Spinal cord (tissue), 10 donors: ENCODE measurements at places on chromosomes 12 and 14. TPM values are rescaled to one million over a fixed set of nuclear protein-coding genes. Genes with fewer than 3 reads are reported as not detected.

GRCh38 chr14:59919570-59920377 lies at the start of gene LRRC9:
Gene LRRC9, plus strand, starts transcription at chr14:59920144.
- peak within 1 kb of the TSS; percentile 74 for H3K27ac ChIP-seq
- no peaks in the 10 kb centered on the region for H3K36me3 ChIP-seq
- no peaks in the 10 kb centered on the region for H3K4me1 ChIP-seq

DNA sequence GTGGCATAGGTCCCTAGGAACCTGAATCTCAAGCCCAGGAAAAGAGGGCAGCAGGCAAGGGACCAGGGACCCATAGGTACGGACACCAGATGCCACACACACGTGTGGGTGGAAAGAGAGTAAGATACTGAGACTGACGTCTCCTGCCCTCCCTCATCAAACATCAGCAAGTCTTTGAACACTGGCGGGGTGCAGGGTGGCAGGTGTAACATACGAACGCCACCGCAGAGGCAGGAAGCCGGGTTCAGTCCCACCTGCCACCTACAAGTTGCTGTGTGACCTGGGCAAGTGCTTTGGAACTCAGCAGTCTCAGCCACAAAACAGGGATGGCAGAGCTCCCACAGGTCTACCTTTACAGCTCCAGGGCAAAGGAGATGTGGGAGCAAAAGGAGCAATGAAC lies 11.1 kb downstream of the ACTN1 start:
- H3K4me1 ChIP-seq, result peaks cover 38% of the 10 kb centered on the region
- DNase-seq, result no peak
- no peak overlapping the region for H3K4me3 ChIP-seq
- H3K27ac ChIP-seq, result no peak overlapping the region

DNA sequence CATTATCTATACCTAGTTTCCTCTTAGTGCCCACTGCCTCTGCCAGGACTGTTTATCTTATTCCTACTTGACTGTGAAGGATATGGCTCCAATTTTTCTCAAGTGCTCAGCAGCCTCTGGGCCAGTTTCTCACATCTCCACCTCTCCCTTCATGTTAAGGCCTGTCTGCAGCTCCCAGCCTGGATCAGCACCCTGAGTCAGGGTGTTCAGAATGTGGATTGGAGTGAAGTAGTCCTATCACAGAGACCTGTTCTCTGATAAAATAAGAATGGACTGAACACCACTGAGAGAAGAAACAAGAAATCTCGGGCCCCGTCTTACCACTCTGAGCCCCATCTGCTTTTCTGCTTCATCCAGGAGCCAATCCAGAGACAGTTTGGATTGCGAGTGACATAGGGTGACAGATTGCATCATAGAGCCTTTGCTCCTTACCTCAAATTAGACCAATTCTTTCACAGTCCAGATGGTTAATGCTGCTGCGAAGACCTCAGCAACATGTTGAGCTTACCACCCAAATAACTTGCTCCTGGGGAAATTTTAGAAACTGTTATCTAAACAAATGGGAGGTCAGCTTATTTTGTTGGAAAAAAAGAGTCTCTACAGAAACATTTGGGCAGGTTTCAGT lies 473.1 kb downstream of the PDZRN4 start:
- H3K4me1 ChIP-seq, result no peaks in the 10 kb centered on the region
- no peak for DNase-seq
- no peaks in the 10 kb centered on the region for H3K36me3 ChIP-seq
- H3K27ac ChIP-seq, result no peak overlapping the region
- H3K4me3 ChIP-seq, result no peak overlapping the region

GRCh38 chr12:8156845-8157244 lies at the start of gene ZNF705A:
Gene ZNF705A, plus strand, starts transcription at chr12:8157015. Its CDS starts 15,611 bp downstream, at chr12:8172626.
- H3K36me3 ChIP-seq, result no peaks in the 10 kb centered on the region
- DNase-seq, result no peak
- no peak within 1 kb of the TSS for H3K27ac ChIP-seq
- H3K27me3 ChIP-seq, result no peaks in the 10 kb centered on the region
- H3K4me1 ChIP-seq, result no peaks in the 10 kb centered on the region

Gene CD163
- total RNA-seq, result 10.2 TPM
